GM12865 (cell line): ENCODE measurements at places on chromosomes 2 and 18.
A peak's percentile ranks its signal among the peaks of the same experiment; 100 is the strongest.

DNA sequence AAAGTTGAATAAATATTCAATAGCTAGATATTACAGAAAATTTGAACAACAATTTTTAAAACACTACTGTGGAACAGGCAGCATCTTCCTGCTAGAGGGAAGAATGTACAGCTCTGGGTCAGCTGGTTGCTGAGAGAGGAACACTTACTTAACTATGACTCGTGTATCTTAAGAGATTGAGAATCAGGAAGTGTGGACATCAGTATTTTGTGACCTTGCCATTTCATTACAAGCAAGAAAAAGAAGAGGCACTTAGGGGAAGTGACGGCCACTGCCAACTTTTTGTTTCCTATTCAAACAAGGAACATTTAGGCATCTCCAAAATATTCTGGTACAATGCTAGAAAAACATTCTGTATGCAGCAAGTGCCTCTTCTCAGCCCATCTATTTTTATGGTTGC, 45.9 kb downstream of the ITPRID2 start:
- no peak for DNase-seq

GRCh38 chr2:215784371-215784783, 229.0 kb downstream of the MREG start:
- no peak for DNase-seq

GRCh38 chr2:203225423-203226039, 13.3 kb upstream of the CYP20A1 start:
- peak; percentile 42 for DNase-seq

DNA sequence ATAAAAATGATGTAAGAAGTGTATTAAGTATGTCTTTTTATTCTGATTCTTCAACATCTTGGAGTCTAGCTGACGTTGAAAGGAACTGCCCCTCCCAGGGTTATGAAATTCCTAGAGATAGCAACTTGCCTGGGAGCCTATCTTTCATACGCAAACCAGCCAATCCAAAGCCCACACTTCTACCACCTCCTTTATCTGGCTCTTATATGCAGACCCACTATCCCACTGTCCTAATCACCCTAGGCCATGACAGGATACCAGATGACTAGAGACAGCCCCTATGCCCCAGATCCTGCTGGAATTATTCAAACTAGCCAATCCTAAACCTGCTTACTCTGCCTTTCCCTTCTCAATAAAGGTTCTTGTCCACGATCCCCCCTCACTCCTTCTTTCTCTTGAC, 11.8 kb upstream of the CDC42EP3 start:
- no peak for DNase-seq

- no peak for DNase-seq
These were observed 98.2 kb downstream of the GAREM1 start for GRCh38 chr18:32372381-32373061.

DNA sequence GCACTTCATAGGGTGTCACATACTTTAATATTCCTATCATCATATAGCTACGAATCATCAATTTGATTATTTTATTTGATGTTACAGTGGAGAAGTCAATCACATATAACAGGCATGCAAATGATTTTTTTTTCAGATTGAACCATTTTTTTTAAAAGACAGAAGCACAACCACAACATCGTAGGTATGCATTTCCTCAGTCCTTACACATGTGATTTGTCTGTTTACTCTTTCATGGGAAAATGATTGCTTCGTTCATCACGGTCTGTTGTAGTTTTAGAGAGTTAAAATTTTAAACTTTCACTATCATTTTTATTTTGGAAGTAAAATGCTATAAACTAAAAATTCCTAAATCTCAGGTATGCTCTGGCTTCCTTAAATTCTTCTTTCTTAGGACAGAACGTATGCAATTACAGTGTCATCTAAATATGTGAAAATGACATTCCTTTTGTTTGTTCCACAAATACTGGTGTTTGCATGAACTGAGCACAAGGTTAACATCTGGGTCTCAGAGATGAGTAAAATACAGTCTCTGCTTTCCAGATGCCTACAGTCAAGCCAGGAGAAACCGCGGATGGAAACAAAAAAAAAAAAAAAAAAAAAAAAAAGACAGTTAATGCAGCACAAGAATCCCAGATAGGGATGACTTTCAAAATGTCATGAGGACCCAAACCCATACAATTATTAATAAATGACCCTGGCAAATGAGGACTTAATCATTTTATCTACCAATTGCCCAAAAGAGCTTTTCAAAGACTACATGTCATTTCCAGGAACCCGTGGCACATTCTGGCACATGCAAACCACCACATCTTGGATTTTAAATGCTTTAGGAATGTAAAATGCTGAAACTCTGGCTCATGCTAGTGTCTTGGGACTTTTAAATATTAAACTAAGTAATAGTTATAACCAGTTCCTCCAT, 201.2 kb downstream of the LRP1B start:
- no peak for DNase-seq

DNA sequence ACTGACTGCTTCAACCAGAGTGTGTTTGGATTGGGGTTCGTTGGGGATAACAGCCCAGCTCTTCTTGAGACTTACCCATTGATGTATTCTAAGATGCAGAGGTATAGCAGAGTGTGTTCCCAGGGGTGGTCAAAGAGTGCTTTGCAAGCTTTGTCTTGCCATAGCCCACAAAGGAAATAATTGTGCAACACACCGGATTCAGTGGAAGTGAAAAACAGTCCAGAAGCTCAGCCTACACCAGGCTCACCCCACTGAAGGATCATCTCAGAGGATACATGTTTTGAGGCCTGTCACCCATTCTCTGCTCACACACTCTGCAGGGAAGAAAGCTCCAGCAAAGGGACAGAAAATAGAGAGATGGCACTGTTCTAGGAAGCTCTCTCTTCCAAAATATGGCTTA, 9.6 kb downstream of the CACNB4 start:
- DNase-seq, result no peak
